ENCODE measurements at places on chromosomes 4 and X. TPM values are rescaled to one million over a fixed set of nuclear protein-coding genes. Genes with fewer than 3 reads are reported as not detected.

Gene RBM46
- not detected for total RNA-seq

Gene NAT8L
- total RNA-seq: 13.5 TPM

Gene RAB41
- total RNA-seq: not detected

Gene CXCL3
- 3.3 TPM for total RNA-seq

Gene STATH
- not detected for total RNA-seq

Gene GPC4
- total RNA-seq: 0.05 TPM

Gene CSAG1
- 0.24 TPM for total RNA-seq

Gene SSX1
- not detected for total RNA-seq

Gene LEF1
- 0.11 TPM for total RNA-seq

Gene TRIM60
- total RNA-seq: not detected

Gene TCEAL1
- 34.3 TPM for total RNA-seq

Gene SHROOM2
- 0.97 TPM for total RNA-seq

Gene ASB5
- total RNA-seq: 0.03 TPM

Gene BGN
- not detected for total RNA-seq

Gene LIMCH1
- total RNA-seq: 54.6 TPM

Gene CDX4
- total RNA-seq: not detected

Gene IQSEC2
- total RNA-seq: 45.6 TPM

Gene SPINK2
- total RNA-seq: not detected

Gene FAM193A
- total RNA-seq: 8.2 TPM

Gene SSX3
- not detected for total RNA-seq

Gene CENPVL3
- total RNA-seq: 0.08 TPM

Gene UGT2B11
- 0.11 TPM for total RNA-seq

Gene DUSP9
- 1.5 TPM for total RNA-seq

Gene PPBP
- total RNA-seq: not detected

Gene XKRX
- total RNA-seq: 0.89 TPM

Gene PNMA6A
- 5.4 TPM for total RNA-seq

Gene LUZP4
- not detected for total RNA-seq

Gene NXF2
- not detected for total RNA-seq

Gene FREM3
- total RNA-seq: not detected
